D721Med (cell line): ENCODE measurements at places on chromosomes 2 and 18.

DNA sequence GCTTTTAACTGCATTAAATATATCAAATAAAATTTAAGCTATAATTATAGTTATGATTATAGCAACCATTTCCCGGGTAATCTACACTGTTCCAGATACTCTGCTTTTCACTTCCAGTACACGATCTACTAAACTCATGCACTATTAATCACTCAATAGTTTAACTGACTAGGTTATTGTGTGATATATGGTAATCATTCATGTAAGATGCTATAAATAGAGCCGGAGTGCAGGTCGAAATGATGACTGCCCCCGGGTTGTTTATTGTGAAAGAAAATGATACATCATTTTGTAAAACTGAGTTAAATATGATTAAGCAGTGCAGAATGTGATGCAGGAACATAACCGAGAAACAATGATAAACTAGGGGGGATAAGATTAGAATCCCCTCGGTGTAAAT lies 434.6 kb upstream of the DSEL start:
- DNase-seq, result no peak

DNA sequence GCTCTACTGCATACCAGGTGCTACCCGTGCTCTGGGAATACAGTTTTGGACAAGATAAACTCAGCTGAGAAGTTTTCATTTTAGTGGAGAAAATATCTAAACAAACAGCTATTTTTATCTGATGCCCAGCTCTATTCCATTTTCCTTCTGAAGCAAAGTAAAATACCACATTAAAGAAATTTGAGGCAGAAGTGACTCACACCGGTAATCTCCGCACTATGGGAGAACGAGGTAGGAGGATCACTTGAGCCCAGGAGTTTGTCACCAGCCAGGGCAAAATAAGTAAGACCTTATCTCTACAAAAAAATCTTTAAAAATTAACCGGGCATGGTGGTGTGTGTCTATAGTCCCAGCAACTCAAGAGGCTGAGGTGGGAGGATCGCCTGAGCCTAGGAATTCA lies 416.2 kb upstream of the LYPD1 start:
- no peak for DNase-seq

GRCh38 chr2:138536740-138537139 lies 35.2 kb downstream of the SPOPL start:
- DNase-seq, result no peak

GRCh38 chr2:203625701-203626100 lies 80.7 kb upstream of the CD28 start:
- no peak for DNase-seq

DNA sequence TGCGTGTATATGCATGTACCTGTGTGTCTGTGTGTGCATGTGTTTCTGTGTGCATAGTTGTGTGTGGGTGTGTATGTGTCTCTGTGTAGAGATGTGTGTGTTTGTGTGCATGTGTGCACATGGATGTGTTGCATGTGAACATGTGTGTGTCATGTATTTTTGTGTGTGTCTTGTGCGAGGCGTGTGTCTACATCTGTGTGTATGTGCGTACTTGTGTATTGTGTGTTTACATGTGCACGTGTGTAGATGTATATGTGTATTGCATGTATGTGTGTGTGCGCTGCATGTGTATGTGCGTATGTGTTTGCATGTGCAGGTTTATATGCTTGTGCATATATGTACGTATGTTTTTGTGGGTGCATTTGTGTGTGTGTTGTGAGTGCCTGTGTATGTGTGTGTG lies 735.2 kb downstream of the GALR1 start:
- DNase-seq, result no peak

DNA sequence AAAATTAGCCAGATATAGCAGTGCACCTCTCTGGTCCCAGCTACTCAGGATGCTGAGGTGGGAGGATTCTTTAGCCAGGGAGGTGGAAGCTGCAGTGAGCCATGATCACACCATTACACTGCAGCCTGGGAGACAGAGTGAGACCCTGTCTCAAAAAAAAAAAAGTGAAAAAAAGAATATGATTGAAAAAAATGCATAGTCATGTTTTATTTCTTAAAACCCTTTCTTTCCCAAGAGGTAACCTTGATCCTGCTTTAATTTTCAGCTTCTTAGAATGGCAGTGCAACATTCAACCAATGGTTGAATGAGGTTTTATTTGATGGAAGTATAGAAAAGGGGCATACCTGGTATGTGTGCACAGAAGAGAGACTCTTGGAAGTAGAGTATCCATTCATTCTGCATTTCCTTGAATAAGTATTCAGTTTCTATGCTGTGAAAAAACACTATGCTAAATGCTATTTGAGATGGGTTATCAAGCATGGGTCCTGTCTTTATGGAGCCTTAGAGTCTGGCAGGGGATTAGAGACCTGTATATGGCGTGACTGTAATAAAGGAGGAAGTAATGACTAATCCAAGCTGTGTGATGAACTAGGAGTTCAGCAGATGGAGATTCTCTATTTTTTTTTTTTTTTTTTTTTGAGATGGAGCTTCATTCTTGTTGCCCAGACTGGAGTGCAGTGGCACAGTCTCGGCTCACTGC lies 146.3 kb downstream of the WDSUB1 start:
- DNase-seq, result no peak
